ENCODE measurements at places on chromosomes 3 and 15. TPM values are rescaled to one million over a fixed set of nuclear protein-coding genes. Genes with fewer than 3 reads are reported as not detected.

DNA sequence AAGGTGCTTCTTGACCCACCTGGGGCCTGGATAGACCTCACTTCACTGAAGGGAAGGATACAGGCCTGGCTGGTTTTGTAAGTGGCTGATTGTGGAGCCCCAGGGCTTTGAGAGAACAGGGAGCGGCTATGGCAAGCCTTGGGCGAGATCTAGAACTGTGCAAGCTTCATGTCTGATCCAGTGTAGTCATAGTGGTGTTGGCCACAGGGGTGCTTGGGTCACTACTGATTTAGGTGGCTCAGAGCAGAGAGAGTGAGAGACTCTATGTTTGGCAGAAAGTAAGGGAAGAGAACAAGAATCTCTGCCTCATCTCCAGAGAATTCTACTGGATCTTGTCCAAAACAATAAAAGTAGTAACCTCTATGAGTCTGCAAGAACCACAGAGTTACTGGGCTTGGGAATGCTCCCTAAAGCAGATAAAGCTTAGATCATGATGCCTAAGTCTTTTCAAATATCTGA is 394.2 kb upstream of the EPHA3 start:
- no peaks in the 10 kb centered on the region for H3K27me3 ChIP-seq
- H3K4me3 ChIP-seq: no peak overlapping the region
- no peak for DNase-seq
- H3K36me3 ChIP-seq: no peaks in the 10 kb centered on the region
- H3K4me1 ChIP-seq: no peaks in the 10 kb centered on the region
- no peak overlapping the region for H3K27ac ChIP-seq

Gene PIGBOS1
- total RNA-seq: 8.5 TPM

DNA sequence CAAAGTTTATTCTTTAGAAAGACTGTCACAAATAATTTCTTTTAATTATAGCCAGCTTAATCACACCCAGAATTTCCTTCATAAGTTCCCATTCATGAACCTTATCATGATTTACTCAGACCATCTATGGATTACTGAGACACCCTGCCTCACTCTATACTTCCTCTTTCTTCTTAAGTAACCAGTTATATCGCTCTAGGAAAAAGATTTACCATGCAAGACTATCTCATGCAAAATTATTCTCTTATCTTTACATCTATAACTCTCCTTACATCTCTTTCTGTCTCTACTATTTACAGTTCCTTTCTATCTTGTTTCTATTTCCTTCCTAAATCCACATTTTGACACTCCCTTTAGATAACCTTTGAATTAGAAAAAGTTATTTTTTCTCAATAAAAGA is 316.8 kb downstream of the POLQ start:
- no peaks in the 10 kb centered on the region for H3K27me3 ChIP-seq
- no peaks in the 10 kb centered on the region for H3K36me3 ChIP-seq
- no peaks in the 10 kb centered on the region for H3K4me1 ChIP-seq
- no peak overlapping the region for H3K4me3 ChIP-seq

- peak overlapping the region; percentile 91 for H3K27ac ChIP-seq
- peak; percentile 92 for DNase-seq
- no peaks in the 10 kb centered on the region for H3K27me3 ChIP-seq
Observed at GRCh38 chr15:68054628-68055223, 611 bp downstream of the PIAS1 start.

DNA sequence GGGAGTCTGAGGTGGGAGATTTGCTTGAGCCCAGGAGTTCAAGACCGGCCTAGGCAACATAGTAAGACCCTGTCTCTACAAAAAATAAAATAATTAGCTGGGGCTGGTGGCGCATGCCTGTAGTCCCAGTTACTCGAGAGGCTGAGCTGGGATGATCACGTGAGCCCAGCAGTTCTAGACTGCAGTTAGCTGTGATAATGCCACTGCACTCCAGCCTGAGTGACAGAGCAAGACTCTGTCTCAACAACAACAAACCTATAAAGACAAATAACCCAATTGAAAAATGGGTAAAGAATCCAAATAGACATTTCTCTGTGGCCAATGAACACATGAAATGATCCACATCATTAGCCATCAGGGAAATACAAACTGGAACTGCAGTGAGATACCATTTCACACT is 1.1 kb upstream of the RPL32 start:
- no peaks in the 10 kb centered on the region for H3K27me3 ChIP-seq
- H3K36me3 ChIP-seq: peaks cover 31% of the 10 kb centered on the region
- no peak for DNase-seq
- no peak overlapping the region for H3K4me3 ChIP-seq
- no peak overlapping the region for H3K27ac ChIP-seq

DNA sequence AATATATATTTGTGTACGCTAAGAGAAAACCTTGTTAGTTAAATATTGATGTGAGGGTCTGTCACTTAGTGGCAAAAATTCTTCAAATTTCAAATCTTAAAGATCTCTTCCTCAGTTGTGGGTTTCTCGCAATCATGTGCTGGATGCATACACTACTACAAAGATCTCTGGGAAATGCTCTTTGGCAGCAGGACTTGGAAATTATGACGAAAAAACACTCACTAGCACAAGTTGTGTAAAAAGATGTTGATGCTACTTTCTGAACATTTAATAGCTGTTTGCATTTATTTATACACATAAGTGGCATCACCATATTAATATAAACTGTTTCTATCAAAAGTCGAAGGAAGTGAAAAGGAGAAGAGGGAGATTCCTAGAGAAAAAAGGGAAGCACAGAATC is 10.8 kb upstream of the NANOGP8 start:
- H3K36me3 ChIP-seq: no peaks in the 10 kb centered on the region
- H3K4me1 ChIP-seq: no peaks in the 10 kb centered on the region
- H3K4me3 ChIP-seq: no peak overlapping the region
- H3K27me3 ChIP-seq: no peaks in the 10 kb centered on the region

- no peak for DNase-seq
- H3K36me3 ChIP-seq: no peaks in the 10 kb centered on the region
Observed at GRCh38 chr3:130259166-130259874, 86.2 kb upstream of the COL6A5 start.

- no peaks in the 10 kb centered on the region for H3K36me3 ChIP-seq
- H3K27ac ChIP-seq: no peak overlapping the region
- H3K4me3 ChIP-seq: no peak overlapping the region
- no peak for DNase-seq
- no peaks in the 10 kb centered on the region for H3K27me3 ChIP-seq
Observed at GRCh38 chr3:50653937-50654595, 20.7 kb upstream of the DOCK3 start.

GRCh38 chr3:30260762-30261161 is 345.6 kb upstream of the TGFBR2 start:
- no peak overlapping the region for H3K27ac ChIP-seq
- H3K36me3 ChIP-seq: no peaks in the 10 kb centered on the region
- peaks cover 9% of the 10 kb centered on the region for H3K4me1 ChIP-seq
- no peak for DNase-seq

GRCh38 chr3:61774279-61774890 is 213.0 kb downstream of the PTPRG start:
- H3K4me3 ChIP-seq: no peak overlapping the region
- H3K4me1 ChIP-seq: no peaks in the 10 kb centered on the region
- no peaks in the 10 kb centered on the region for H3K27me3 ChIP-seq
- no peak overlapping the region for H3K27ac ChIP-seq

DNA sequence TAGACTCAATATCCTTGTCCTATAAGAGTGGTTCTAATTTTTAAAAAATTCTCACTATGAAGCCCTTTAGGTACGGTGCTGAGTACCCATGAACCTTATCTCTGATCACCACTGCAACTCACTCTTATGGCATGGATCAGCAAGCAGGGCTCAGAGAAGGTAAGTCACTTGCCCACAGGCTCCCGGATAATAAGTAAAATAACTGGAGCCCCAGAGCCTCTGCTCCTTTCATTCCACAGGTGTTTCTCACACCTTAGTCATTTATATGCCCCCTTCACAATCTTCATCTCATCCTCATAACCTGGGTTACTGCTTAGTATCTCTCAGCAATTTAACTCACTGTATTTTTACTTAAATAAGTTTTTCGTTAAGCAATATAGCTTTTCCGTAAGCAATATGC is 28.4 kb upstream of the AKAP13 start:
- no peaks in the 10 kb centered on the region for H3K36me3 ChIP-seq
- H3K27me3 ChIP-seq: no peaks in the 10 kb centered on the region
- H3K27ac ChIP-seq: no peak overlapping the region
- no peak for DNase-seq
- peaks cover 14% of the 10 kb centered on the region for H3K4me1 ChIP-seq

Gene MAP1A
- 0.74 TPM for total RNA-seq

DNA sequence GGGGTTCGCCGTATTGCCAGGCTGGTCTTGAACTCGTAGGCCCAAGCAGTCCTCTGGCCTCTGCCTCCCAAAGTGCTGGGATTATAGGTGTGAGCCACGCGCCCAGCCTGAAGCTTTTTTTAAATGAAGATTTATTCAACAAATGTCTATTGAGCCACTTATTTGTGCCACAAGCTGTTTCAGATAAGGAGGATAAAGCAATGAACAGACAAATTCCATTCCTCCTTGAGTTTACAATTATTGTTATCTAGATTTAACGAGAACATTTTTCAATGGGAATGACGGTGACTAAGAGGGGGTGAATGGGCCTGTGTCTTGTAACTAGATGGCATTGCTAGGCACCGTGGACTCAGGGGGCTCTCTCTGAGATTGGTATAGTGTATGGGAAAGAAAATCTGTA is 10.2 kb downstream of the PPARG start:
- H3K4me1 ChIP-seq: no peaks in the 10 kb centered on the region
- no peaks in the 10 kb centered on the region for H3K27me3 ChIP-seq
- no peaks in the 10 kb centered on the region for H3K36me3 ChIP-seq

Gene GLDN
- total RNA-seq: 0.45 TPM

DNA sequence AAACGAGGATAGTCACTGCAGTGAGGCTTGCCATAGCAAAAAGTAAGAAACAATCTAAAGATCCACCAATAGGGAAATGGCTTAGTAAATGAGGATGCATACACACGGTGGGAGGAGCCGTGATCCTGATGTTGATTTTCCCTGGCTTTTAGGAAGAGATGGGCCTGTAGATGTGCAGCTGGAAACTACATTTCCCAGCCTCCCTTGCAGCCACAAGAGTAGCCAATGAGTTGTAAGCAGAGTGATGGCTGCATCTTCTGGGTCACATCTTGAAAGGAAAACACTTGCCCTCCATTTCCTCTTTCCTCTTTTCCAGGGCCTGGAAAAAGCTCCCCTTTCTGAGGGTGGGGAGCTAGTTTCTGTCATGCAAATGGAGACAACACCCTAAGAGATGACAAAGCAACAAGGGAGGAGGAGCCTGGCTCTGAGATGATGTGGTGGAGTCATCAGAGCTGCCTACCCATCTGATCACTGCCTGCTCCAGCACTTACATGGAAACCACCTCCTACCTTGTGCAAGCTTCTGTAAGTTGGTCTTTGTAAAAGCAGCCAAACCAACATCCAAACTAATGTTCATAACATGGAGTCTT is 139.1 kb downstream of the TLE3 start:
- H3K27me3 ChIP-seq: no peaks in the 10 kb centered on the region
- no peaks in the 10 kb centered on the region for H3K36me3 ChIP-seq
- H3K27ac ChIP-seq: no peak overlapping the region
- H3K4me1 ChIP-seq: no peaks in the 10 kb centered on the region

DNA sequence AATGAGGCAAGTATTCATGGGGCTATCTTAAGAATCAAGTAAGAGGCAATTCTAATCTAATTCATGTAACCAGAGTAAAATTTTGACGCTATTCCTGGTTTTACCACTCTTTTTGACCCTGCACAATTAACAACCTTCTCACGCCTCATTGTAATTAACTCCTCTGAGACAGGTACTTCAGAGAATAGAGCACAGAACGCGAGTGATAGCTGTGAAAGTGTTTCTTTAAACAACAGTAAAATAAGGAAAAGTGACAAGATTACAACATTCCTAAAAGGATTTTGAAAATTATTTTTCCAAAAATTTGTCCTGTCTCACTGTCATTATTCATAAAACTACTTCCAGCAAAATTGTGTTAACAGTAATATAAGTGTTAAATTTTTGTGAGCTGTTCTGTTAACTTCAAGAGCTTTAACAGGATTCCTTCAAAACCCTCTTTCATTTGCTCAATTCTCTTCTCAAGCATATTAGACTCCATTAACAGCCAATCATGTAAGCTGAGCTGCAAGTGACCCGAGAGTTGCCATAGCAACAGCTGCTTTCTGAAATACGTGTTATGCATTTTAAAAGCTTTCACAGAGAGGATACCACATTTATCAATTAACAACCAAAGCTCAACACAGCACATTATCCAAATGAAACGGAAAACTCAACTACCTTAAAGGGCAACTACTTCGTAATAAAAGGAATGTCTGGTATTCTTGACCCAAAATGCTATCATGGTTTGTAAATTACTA is 93.1 kb downstream of the STAG1 start:
- DNase-seq: peak; percentile 50
- H3K27me3 ChIP-seq: no peaks in the 10 kb centered on the region
- H3K4me1 ChIP-seq: no peaks in the 10 kb centered on the region
- H3K27ac ChIP-seq: peak overlapping the region; percentile 25

DNA sequence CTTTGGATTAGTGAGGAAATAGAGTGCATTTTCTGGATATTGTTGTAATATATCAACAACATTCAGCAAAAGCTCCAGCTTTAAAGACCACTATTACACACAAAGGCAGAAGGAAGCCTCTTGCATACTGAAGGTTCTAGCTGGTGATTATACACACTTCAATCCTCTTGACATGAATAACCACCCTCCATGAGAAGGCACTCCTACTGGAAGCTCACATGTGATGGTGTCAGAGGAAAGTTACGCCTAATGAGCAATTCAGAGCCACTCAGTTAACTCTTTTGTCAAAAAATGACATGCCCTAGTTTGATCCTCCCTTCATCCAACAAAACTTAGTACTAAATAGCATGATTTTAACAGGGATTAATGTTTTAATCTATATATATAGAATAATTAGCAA is 124.6 kb upstream of the LYSMD4 start:
- H3K27me3 ChIP-seq: no peaks in the 10 kb centered on the region
- H3K36me3 ChIP-seq: no peaks in the 10 kb centered on the region
- H3K27ac ChIP-seq: no peak overlapping the region
- H3K4me1 ChIP-seq: no peaks in the 10 kb centered on the region

Gene LOXL1
- 21.3 TPM for total RNA-seq

DNA sequence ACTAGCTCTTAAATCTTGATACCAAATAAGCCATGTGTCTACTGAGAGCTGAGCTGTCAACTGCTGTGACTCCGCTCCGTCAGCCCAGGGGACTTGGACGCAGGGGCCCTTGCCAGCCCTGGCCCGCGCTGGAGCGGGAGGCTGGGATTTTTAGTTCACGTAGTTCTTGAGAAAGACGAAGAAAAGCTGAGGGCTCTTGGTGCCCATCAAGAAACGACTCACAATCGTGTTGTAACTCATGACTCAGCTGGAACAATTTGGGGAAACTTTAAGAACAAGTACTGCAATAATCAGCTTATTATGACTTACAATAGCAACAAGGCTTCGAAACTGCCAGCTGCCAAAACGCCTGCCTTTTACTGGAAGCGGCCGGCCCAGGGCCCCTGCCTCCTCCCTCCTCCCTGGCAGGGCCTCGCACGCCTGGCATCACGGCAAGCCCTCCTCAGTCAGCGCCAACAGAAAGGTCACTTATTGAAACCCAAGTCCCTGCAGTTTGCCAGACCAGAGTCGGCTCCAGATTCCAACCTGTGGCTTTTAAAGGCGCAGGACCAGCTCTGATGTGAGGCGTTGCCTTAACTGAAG is 60.3 kb downstream of the RGMA start:
- no peaks in the 10 kb centered on the region for H3K27me3 ChIP-seq
- peak; percentile 57 for DNase-seq
- H3K27ac ChIP-seq: peak overlapping the region; percentile 32
- H3K4me1 ChIP-seq: peaks cover 4% of the 10 kb centered on the region

GRCh38 chr3:89179355-89180001 is 72.1 kb downstream of the EPHA3 start:
- peak overlapping the region; percentile 77 for H3K27ac ChIP-seq
- DNase-seq: no peak
- H3K4me1 ChIP-seq: peaks cover 3% of the 10 kb centered on the region
- H3K27me3 ChIP-seq: no peaks in the 10 kb centered on the region
- no peak overlapping the region for H3K4me3 ChIP-seq

- peaks cover 17% of the 10 kb centered on the region for H3K36me3 ChIP-seq
- no peaks in the 10 kb centered on the region for H3K4me1 ChIP-seq
- no peak overlapping the region for H3K4me3 ChIP-seq
- DNase-seq: no peak
- no peaks in the 10 kb centered on the region for H3K27me3 ChIP-seq
Observed at GRCh38 chr3:15744176-15744575, 53.6 kb downstream of the ANKRD28 start.

Measured in endodermal cell (in vitro differentiated cells).